Activated T-cell treated with anti-CD3 and anti-CD28 coated beads, Interleukin-2, amount 50 U/mL, for 72 hours (primary cell): ENCODE measurements at places on chromosomes 1 and 21. TPM values are rescaled to one million over a fixed set of nuclear protein-coding genes. Genes with fewer than 3 reads are reported as not detected.

- no peak overlapping the region for H3K4me3 ChIP-seq
- H3K4me1 ChIP-seq = peaks cover 12% of the 10 kb centered on the region
- H3K36me3 ChIP-seq = no peaks in the 10 kb centered on the region
- no peak overlapping the region for H3K27ac ChIP-seq
- H3K27me3 ChIP-seq = no peaks in the 10 kb centered on the region
These were observed 5.7 kb upstream of the ZBTB48 start for GRCh38 chr1:6574025-6574620.

- no peak overlapping the region for H3K4me3 ChIP-seq
- no peaks in the 10 kb centered on the region for H3K4me1 ChIP-seq
- H3K27ac ChIP-seq = no peak overlapping the region
- H3K27me3 ChIP-seq = no peaks in the 10 kb centered on the region
- no peak for DNase-seq
- H3K36me3 ChIP-seq = no peaks in the 10 kb centered on the region
These were observed 250.6 kb downstream of the KAZN start for GRCh38 chr1:14849038-14849437.

- H3K4me1 ChIP-seq = no peaks in the 10 kb centered on the region
- DNase-seq = no peak
- no peak overlapping the region for H3K27ac ChIP-seq
- no peaks in the 10 kb centered on the region for H3K36me3 ChIP-seq
- H3K4me3 ChIP-seq = no peak overlapping the region
These were observed 99.5 kb downstream of the UBE2U start for GRCh38 chr1:64302971-64303370.

DNA sequence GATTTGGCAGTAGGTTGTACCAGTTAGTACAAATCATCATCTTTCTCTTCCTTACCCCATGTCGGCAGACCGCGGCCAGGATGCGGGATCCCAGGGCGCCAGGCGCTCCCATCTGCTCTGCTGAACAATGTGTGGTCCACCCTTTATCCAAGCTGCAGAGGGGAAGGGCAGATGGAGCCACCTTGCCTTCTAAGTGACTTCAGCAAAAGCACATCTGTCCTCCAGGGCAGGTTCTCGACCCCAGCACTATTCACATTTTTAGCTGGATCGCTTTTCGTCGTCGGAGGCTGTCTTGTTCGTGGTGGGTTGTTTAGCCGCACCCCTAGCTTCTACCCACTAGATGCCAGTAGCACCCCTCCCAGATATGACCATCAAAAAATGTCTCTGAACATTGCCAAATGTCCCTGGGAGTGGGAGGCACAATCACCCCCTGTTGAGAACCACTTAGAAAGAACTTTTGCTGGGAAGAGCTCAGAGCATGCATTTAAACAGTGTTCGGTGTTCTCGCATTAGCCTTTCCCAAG lies 58.1 kb upstream of the SIM2 start:
- no peak overlapping the region for H3K4me3 ChIP-seq
- no peaks in the 10 kb centered on the region for H3K4me1 ChIP-seq
- H3K27me3 ChIP-seq = peaks cover 6% of the 10 kb centered on the region
- peaks cover 6% of the 10 kb centered on the region for H3K36me3 ChIP-seq
- no peak for DNase-seq
- H3K27ac ChIP-seq = no peak overlapping the region

BCAR3 gene
- 3.2 TPM for total RNA-seq

DNA sequence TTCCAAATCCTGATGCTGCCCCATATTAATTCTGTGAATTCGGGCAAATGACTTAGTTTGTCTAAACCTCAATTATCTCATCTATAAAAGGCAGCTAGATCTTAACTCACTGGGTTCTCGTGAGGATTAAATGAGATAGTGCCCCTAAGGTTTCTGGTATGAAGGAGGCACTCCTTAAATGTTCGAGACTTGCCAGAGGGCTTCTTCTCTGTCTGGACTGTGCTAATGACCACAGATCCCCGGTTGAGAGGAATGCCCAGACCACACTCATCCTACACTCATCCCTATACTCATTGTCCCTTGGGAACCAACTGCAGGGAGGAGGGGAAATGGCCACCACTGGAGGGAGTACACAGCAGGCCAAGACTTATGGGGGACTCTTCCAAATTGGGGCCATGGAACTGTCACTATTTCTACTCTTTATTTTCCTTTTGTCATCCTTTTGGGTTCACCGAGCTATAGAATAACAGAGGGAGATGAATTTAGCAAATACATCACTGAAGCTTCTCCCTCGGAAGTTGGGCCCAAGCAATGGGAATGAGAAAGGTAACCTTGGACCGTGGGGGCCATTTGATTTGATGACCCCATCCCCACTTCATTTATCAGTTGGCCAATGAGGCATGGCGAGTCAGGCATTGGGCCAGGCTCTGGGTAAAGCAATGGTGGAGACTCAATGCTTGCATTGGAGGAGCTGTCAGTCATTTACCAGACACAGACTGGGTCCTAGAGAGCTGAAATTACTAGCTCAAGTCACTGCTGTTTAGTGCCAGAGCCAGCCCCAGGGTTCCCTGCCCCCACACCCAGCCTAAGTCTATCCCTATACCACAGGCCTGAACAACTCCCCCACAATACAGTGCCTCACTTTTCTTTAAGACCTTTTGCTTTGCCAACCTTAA lies 5.1 kb downstream of the ATF3 start:
- H3K27ac ChIP-seq = no peak overlapping the region
- H3K36me3 ChIP-seq = peaks cover 64% of the 10 kb centered on the region
- no peak for DNase-seq
- H3K4me3 ChIP-seq = peak overlapping the region; percentile 45

- H3K36me3 ChIP-seq = peaks cover 4% of the 10 kb centered on the region
- peaks cover 44% of the 10 kb centered on the region for H3K4me1 ChIP-seq
- DNase-seq = no peak
- no peaks in the 10 kb centered on the region for H3K27me3 ChIP-seq
- no peak overlapping the region for H3K4me3 ChIP-seq
These were observed 591 bp downstream of the SHC1 start for GRCh38 chr1:154969860-154970452.

- no peaks in the 10 kb centered on the region for H3K36me3 ChIP-seq
- H3K4me3 ChIP-seq = no peak overlapping the region
- no peaks in the 10 kb centered on the region for H3K27me3 ChIP-seq
- DNase-seq = no peak
These were observed 9.5 kb upstream of the GOLT1A start for GRCh38 chr1:204223129-204223860.

DNA sequence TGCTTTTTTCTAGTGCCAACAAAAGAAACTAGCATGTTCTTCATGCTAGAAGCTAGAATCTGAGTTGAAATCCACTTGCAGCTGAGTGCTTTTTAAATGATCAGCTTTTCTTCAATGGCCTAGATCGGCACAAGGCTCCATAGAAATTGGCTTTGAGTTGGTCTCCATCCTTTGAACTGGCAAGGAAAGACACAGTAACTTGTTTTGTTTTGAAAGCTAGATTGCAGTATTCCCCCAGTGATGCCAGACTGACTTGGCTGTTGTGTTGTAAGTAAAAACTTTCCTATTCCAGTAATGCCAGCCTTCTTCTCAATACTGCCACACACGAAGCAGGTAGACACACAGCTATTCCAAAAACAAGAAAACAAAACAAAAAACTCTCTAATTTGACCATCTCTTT lies 139.1 kb downstream of the FMN2 start:
- H3K4me3 ChIP-seq = no peak overlapping the region
- no peaks in the 10 kb centered on the region for H3K27me3 ChIP-seq
- no peak for DNase-seq
- no peaks in the 10 kb centered on the region for H3K36me3 ChIP-seq
- no peak overlapping the region for H3K27ac ChIP-seq

GRCh38 chr1:59063501-59063900 lies 233.4 kb upstream of the FGGY start:
- H3K27ac ChIP-seq = peak overlapping the region; percentile 90
- H3K4me1 ChIP-seq = peaks cover 33% of the 10 kb centered on the region
- DNase-seq = no peak
- H3K4me3 ChIP-seq = peak overlapping the region; percentile 74
